ENCODE measurements at places on chromosomes 5 and 9.

DNA sequence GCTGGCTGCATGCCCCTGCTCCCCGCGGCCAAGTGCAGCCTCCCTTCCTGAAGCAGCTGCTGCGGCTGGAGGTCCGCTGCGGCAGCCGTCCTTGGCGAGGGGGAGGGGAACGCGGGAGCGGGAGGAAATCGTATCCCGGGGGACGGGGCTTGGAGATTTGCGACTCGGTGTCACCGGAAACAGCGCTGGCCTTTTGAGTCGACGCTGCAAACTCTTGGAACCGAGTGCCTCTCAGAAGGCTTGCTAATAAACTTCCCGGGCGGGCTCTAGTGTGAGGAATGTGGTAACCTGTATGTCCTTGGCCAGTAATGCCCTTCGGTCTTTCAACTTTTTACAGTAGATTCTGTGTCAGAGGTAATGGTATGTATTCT, 82.7 kb downstream of the PTPDC1 start:
- DNase-seq = no peak

DNA sequence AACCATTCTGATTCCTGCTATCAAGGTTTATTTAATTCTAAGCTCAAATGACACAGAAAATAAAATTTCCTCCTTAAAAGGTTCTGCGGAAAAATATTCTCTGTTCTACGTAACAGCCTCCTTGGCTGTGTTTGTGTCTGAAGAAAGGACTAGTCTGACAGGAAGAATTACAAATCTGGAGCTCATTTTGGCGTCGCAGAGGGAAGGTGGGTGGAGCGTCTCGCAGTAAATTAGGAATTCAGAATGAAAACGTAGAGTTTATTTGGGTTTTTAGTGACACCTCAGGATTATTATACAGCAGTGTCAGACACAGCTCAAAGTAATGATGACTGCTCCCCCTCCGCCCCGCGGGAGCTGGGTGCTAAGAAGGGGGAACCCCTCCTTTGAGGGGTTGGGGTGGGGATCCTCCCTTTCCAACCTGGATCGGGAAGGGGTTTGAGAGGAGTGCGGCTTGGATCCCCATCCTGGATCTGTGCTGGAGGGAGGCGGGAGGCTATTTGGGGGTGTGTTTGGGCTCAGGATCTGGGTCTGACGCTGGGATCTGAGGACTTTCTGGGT, 933 bp upstream of the TGFBR1 start:
- no peak for DNase-seq

- no peak for DNase-seq
Measured at GRCh38 chr5:168064933-168065622, 226.4 kb upstream of the WWC1 start.

- no peak for DNase-seq
Measured at GRCh38 chr9:122204491-122204890, 24.3 kb downstream of the LHX6 start.

GRCh38 chr9:10050016-10050415, 562.8 kb downstream of the PTPRD start:
- peak; percentile 34 for DNase-seq

GRCh38 chr9:133113163-133113948, 7.7 kb downstream of the RALGDS start:
- DNase-seq = no peak

GRCh38 chr9:11192993-11193392, 580.2 kb upstream of the PTPRD start:
- DNase-seq = no peak

DNA sequence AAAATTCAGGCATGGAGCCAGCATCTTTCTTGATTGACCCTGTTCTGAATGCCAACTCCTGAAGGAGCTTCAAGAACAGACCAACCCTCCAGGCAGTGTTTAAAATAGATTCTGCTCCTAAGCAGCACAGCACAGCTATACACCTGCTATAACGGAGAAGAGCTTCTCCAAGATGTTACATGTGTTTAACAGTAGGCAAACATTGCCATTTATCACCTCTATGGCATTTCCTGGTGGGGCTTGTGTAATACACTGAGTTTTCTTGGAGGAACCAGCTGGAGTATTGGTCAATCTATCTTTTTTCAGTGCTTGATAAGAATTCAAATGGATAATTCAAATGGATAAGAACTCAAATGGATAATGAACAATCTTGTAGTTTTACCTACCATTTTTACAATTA, 615.1 kb downstream of the CDH12 start:
- no peak for DNase-seq

- DNase-seq = no peak
Measured at GRCh38 chr9:37752642-37753488, 740 bp upstream of the TRMT10B start.
